ENCODE measurements at places on chromosomes 5 and 9.
A peak's percentile ranks its signal among the peaks of the same experiment; 100 is the strongest.

- DNase-seq: no peak
Measured at GRCh38 chr5:66134407-66134861, 9.7 kb upstream of the SREK1 start.

GRCh38 chr5:55363856-55364255 is 56.1 kb downstream of the MTREX start:
- no peak for DNase-seq

DNA sequence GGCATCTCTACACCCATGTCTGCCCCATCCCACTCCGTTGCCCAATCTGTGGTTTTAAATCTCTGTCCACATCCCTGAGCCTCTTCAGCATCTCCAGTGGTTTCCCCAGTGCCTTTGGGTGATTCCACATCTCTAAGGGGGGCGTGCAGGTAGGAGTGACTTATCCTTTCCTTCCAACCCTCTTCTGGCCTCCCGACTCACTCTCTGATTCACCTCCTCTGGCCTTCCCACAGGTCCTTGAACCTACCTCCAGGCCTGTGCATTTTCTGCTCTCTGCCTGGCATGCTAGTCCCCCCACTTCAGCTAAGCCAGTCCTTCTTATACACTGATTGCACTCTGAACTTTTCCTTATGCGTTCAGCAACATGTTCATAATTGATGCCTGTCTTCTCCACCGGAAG is 99.0 kb downstream of the RALGPS1 start:
- no peak for DNase-seq

DNA sequence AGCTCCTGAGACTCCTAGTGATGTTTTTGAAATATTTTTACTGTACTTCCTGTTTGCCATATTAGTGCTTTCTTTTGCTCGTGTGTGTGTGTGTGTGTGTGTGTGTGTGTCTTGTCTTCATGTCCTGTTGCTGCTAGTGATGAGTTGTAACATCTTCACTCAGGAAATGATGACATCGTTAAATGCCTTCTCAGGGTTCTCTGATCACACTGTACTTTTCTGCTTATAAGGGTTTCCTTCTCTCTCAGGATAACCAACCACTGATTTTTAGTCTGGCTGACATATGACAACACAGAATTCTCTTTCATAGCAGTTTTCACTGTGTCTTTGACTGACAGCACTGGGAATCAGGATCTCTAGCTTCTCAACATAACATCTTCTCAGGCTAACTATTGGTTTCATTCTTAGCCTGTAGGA is 16.1 kb downstream of the SV2C start:
- peak; percentile 71 for DNase-seq

DNA sequence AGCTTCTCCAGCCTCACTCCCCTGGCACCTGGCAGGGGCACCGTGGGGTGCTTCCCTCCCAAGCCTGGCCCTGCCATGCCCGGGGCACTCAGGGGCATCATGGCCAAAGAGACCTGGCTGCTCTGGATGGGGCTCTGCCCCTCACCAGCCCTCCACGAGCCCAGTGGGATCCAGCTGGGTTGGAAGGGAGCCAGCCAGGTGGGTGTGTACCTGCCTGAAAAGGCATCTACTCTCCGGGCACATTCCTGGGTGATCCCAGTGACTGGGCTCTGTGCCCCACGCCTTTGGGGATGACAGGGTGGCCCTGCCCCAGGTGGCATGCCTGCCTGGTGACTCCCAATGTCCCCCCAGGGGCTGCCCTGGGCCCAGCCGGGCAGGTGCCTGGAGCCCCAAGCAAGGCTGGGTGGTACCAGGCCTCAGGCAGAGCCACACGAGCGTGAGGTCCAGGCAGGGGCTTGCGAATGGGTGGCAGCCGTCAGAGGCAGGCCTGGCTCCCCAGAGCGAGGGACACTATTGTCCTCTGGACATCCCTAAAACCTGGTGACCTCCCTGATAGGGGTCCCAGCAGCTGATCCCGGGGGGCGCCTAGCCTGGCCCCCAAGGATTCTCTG is 777 bp downstream of the GPSM1 start:
- DNase-seq: peak; percentile 65

All from DMS53 (cell line).